Activated CD8-positive, alpha-beta T cell treated with anti-CD3 and anti-CD28 coated beads, Interleukin-2, amount 10 ng/mL, durations not matched to agents 7 days and 5 days (primary cell): ENCODE measurements at places on chromosomes 4 and X. TPM values are rescaled to one million over a fixed set of nuclear protein-coding genes. Genes with fewer than 3 reads are reported as not detected.

GRCh38 chrX:113399506-113400192, 559.0 kb upstream of the AMOT start:
- no peak for DNase-seq

DNA sequence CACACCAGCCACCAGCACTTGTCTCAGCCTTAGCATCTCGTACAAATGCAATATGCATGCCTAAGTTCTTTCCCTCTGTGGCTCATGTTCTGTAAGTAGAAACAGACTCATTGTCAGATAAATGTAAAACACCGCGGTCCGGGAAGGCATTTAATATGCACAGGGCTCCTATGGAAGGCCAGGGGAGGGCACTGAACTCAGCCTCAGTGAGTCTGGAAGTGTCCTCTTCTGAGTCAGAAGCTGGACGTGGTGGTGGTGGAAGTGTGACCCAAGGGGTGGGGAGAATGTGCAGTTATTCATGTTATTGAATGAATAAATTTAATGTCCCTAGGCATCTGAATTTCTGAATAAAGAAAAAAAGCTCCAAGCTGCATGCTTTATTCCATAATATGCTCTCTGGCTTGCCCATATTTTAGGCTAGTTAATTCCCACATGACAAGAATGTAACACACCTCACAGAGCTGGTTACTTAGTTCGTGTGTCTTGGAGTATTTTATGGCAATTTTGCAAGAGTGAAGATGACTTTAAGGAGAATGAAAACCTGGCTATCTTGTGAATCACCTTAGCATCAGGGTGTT, 193.1 kb upstream of the GATB start:
- DNase-seq: no peak

DNA sequence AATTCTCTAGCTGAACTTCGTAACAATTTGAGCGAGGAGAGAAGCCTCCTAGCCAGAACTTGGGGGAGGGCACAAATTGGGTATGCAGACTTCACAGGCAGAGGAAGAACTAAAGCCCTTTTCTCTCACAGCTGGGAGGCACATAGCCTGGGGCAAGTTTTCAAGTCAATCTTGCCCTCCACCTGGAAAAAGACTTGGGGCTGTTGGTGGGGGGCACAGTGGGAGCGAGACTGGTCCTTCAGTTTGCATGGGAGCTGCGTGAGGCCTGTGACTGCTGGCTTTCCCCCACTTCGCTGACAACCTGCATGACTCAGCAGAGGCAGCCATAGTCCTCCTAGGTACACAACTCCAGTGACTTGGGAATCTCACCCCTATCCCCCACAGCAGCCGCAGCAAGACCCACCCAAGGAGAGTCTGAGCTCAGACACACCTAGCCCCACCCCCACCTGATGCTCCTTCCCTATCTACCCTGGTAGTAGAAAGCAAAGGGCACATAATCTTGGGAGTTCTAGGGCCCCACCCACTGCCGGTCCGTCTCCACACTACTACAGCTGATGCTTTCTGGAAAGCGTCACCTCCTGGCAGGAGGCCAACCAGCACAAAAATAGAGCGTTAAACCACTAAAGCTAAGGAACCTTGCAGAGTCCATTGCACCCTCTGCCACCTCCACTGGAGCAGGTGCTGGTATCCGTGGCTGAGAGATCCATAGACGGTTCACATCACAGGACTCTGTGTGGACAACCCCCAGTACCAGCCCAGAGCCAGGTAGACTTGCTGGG, 160.8 kb downstream of the CBLL2 start:
- no peak for DNase-seq

The OPN1MW2 gene
- total RNA-seq: not detected
